Globus pallidus (tissue), 1 donor: ENCODE measurements at places on chromosomes 11 and 22.

- DNase-seq, result no peak
These were observed 124.0 kb downstream of the ETS1 start for GRCh38 chr11:128463371-128463829.

GRCh38 chr11:12667646-12668045, 6.6 kb upstream of the TEAD1 start:
- no peak for DNase-seq

- DNase-seq, result no peak
These were observed 37.0 kb upstream of the PPARA start for GRCh38 chr22:46113110-46113909.

- DNase-seq, result no peak
These were observed 65.2 kb downstream of the ARFGAP3 start for GRCh38 chr22:42791721-42792452.

DNA sequence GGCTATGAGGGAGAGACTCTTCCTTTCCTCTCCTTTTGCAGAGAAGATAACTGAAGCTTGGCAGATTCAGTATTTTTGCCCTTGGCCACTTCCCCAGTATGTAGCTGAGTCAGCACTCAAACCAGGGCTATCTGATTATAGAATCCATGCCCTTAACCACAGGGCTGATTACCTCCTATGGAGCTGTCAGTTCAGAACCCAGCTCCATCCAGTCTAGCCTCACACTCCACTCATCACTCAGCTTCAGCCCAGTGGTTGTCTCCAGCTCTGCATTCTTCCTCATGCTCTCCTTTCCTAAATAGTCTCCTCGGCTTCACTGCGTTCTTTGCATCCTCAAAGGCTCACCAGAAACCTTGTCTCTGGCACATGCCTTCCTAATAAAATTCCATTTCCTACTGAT, 151.6 kb upstream of the BLID start:
- no peak for DNase-seq

- DNase-seq, result no peak
These were observed 484.7 kb downstream of the INSC start for GRCh38 chr11:15599376-15599775.

DNA sequence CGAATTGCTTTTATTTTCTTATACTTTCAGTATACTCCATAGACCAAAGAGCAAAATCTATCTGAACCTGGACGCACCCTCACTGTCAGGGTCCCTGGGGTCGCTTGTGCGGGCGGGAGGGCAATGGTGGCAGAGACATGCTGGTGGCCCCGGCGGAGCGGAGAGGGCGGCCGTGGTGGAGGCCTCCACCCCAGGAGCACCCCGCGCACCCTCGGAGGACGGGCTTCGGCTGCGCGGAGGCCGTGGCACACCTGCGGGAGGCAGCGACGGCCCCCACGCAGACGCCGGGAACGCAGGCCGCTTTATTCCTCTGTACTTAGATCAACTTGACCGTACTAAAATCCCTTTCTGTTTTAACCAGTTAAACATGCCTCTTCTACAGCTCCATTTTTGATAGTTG, 1077.4 kb downstream of the BRD1 start:
- no peak for DNase-seq

DNA sequence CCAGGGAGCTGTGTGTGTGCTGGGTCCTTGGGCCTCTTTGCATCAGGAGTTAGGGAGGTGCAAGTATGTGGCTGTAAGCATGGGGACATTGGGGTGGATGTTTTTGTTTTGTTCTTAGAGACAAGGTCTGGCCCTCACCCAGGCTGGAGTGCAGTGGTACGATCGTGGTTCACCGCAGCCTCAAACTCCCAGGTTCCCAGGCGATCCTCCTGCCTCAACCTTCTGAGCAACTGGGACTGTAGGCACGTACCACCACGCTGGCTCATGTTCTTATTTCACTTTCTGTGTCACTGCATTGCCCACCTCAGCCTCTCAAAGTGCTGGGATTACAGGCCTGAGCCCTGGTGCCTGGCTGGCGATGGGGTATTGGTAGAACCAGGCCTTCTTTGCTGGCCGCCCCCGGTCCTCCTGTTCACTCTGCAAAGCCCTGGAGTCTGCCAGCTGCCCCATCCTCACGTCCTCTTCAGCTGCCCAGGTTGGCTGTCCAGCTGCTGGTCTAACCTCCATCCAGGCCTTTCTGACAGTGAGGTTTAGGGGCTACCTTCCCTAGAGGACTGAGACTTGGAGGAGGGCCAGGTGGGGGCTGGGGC, 851 bp upstream of the GRAMD4 start:
- no peak for DNase-seq

GRCh38 chr22:42025421-42025820, 26.8 kb downstream of the WBP2NL start:
- DNase-seq, result no peak

DNA sequence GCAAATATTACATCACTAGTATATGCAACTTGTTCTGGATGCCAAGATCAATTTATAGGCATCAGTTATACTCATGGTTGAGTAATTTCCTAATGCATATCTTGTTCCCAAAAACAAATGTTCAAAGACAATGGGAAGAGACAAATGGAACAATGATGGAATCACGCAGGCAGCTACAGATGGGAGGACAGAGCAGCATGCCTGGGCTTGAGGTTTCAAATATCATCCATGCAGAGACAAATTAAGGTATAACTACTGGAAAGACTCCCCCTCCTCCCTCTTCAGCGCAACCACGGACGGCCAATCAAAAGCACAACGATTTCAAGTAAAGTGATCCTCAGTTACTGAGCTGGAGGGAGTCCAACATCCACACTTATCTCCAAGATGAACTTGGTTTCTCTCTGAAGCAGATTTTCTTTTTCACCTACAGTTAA, 106.8 kb downstream of the CCDC83 start:
- no peak for DNase-seq

GRCh38 chr11:110373051-110373702, 56.6 kb upstream of the FDX1 start:
- DNase-seq, result no peak

- no peak for DNase-seq
These were observed 18.6 kb downstream of the TREH start for GRCh38 chr11:118660681-118661424.

DNA sequence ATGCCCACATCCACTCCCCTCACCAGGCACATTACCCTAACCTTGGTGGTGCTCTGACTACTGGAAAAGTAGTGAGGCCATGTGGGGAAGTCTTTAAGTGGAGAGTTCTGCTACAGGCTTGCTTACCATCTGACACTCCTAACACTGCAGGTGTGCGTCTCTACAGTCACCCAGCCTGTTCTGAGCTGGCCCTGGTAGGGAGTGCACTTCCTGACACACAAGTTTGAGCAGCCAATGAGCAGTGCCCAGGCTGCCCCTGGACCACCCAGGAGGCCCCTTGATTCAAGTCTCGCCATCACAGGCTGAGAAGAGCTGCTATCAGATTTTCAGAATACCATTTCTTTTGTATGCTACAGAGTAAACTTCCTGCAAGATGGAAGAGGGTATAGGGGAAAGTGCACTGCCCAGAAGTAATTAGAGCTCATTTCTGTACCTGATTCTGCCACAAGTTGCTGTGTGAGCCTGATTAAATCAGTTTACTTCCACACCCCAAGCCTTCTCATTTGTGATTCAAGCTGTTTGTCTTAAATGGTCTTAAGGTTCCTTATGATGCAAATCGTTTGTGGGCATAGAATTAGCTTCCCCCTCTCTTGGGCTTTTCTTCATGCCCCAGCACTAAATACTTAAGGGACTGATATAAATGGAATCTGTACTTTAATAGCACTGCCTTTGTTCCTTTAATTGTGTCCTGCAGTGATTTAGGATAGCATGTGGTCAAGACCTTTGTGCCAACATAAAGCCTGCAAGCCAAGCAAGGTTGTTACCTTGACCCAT, 22.2 kb downstream of the OPCML start:
- no peak for DNase-seq

DNA sequence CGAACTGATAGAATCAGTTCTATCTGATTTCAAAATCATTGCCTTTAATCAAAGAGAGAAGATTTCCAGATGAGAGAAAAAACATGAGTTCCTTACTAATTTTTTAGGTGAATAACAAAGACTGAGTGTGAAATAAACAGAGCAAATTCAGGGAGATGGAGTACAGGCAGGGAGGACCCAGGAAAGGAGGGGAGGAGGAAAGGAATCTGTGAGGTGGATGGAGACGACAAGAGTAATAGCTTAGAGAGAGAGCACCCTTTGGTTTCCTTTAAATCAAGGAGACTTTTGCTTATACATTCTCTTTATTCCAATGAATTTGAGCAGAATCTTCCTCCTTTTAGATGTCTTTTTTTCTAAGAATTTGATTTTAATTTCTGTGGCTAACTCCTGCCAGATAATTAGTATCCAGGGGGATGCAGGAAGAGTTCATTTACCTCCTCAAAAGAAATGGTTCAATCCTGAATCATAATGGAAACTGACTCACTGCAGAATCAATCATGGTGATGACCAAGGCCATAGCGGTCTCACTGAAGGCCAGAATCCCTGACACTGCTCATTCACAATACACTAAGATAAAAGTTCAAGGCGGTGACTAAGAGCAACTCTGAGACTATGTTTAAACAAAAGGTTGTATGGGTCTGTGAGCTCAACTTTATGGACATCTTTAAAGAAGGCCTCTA, 234.0 kb upstream of the ZC3H12C start:
- DNase-seq, result no peak

DNA sequence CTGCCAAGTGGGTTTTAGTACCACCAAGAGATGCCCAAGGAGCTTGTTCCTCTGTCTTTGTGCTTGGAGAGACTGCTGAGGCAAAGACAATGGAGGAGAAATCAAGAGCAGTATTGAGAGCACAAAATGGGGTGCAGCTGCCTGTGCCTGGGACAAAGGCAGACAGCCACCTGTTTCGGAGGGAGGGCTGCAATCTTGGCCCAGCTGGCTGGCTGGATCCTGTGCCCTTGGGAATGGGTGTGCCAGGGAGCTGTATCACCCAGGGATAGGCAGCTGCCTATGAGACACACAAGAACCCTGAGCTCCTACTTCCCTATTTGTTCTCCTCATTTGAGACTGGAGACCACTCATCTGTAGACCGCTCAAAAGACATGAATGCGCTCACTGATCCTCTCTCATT, 23.3 kb upstream of the CHRM4 start:
- no peak for DNase-seq

DNA sequence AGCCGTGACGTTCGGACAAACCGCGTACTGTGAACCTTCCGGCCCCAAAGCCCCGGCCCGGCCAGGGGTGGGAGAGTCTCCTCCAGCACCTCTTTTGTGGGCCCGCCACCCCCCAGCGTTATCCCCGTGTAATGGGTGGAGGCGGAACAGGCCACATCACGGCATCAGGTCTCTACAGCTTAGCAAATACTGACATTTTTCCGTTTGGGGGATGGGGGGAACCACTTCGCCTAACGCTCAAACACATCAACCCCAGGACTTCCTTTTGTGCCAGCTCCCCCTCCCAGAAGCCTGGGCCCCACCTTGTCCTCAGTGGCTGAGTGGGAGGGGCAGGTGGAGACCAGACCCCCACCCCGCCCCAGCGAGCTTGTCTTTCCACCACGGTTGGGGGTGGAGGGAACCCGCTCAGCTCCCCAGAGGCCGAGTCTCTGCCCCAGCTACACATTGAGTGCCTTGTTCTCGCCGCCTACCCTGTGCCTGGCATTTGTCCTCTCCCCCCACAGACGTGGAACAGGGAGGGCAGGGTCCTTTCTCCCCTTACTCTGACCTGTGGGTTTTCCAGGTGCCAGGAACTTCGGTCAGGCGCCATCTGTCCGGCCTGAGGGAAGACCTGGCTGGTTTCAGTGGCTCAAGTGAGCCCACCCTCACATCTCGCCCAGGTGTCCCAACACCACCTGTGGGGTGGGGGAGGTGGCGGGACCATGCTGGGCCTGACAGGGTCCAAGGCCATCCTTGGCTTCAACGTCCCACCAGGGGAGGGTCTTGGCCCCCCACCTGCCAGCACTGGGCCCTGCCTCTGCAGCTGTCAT, 29.6 kb downstream of the SBF1 start:
- peak; percentile 29 for DNase-seq

- no peak for DNase-seq
These were observed 76.2 kb downstream of the IGLL1 start for GRCh38 chr22:23503736-23504440.

DNA sequence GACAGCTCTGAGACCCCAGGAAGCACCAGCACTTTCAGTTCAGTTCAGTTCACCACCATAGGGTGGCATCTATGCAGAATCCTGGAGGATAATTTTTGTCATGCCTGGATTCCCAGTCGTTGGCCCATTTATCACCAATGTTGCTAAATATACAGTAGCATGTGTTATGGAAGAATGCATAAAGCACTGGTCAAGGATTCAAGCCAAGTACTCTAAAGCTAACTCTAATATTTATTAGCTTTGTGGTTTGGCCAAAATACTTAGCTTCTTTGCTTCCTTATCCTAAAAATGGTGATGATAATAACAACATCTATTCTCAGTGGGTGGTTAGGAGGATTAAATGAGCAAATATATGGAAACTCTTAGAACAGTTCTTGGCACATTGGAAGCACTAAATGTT, 294.7 kb upstream of the ZC3H12C start:
- no peak for DNase-seq

- DNase-seq, result no peak
These were observed 59.1 kb downstream of the CLMP start for GRCh38 chr11:123135863-123136446.

GRCh38 chr11:31714840-31715239, 96.3 kb downstream of the PAX6 start:
- DNase-seq, result no peak

DNA sequence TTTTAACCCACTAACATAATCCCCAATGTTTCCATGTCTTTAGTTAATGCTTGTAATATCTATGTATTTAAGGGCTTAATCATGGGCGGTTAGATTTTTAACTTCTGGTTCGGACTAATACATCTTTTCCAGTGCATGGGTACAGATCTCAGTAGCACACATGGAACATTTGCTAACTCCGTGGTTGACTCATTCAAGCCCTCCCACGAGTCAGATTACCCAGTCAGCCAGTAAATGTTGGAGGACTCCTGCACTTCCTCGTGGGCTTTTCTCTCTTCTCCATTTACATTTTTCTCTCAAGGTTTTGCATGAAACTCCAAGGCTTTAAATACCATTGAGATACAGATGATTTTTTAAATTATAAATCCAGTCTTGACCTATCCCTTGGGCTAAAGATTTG, 313.9 kb downstream of the ST3GAL4 start:
- no peak for DNase-seq

GRCh38 chr11:86639137-86639536, 33.3 kb downstream of the ME3 start:
- DNase-seq, result no peak

DNA sequence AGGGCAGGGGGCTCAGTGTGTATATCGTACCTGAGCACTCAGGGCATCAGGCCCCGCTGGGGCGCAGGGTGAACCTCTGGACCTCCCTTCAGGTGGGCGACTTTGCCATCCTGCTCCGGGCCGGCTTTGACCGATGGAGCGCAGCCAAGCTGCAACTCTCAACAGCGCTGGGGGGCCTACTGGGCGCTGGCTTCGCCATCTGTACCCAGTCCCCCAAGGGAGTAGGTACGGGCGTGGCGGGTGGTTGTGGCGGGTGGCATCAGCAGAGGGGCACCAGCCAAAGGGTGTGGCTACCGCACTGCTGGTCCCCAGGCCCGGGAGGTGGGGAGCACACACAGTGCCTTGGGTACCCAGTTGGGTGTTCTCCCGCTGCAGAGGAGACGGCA, 6.3 kb downstream of the SLC39A13 start:
- DNase-seq, result no peak

GRCh38 chr11:62857541-62857982, 18.2 kb upstream of the WDR74 start:
- DNase-seq, result no peak
